ENCODE measurements at places on chromosomes 2 and 18. TPM values are rescaled to one million over a fixed set of nuclear protein-coding genes. Genes with fewer than 3 reads are reported as not detected.

The PPP1R1C gene
- total RNA-seq = not detected

The TRAK2 gene
- total RNA-seq = 30.0 TPM

The ACADL gene
- total RNA-seq = under 0.01 TPM

The ATOH8 gene
- total RNA-seq = 10.9 TPM

The CHST9 gene
- not detected for total RNA-seq

The KIF1A gene
- total RNA-seq = not detected

The FSIP2 gene
- 0.22 TPM for total RNA-seq

The TTN gene
- under 0.01 TPM for total RNA-seq

The DSG1 gene
- not detected for total RNA-seq
